Pericardium fibroblast (primary cell): ENCODE measurements at places on chromosomes 4 and X. TPM values are rescaled to one million over a fixed set of nuclear protein-coding genes. Genes with fewer than 3 reads are reported as not detected.

Gene GPC3
- total RNA-seq: 32.3 and 39.1 TPM in 2 replicates

Gene EDA
- 3.1 and 4.1 TPM in 2 replicates for total RNA-seq

Gene ARSJ
- total RNA-seq: 12.4 and 15.2 TPM in 2 replicates

Gene NAP1L2
- not detected in 2 replicates for total RNA-seq

Gene F11
- not detected in 2 replicates for total RNA-seq

Gene FABP2
- not detected in 2 replicates for total RNA-seq

Gene MAGEA2
- not detected in 2 replicates for total RNA-seq

Gene NALF2
- total RNA-seq: 0.09 TPM in 1 of 2 replicates, not detected in the other

Gene ZNF674
- total RNA-seq: 0.60 and 3.6 TPM in 2 replicates

Gene CYTL1
- 1.5 and 12.2 TPM in 2 replicates for total RNA-seq

Gene DCLK2
- 1.8 and 2.2 TPM in 2 replicates for total RNA-seq

Gene COMMD8
- 18.4 and 39.7 TPM in 2 replicates for total RNA-seq

Gene NR3C2
- 0.09 and 0.12 TPM in 2 replicates for total RNA-seq

Gene ITIH6
- total RNA-seq: not detected in 2 replicates

Gene PABPC5
- 1.8 and 2.8 TPM in 2 replicates for total RNA-seq

Gene COX7B2
- not detected in 2 replicates for total RNA-seq

Gene SFRP2
- total RNA-seq: 1.4 and 11.3 TPM in 2 replicates

Gene HNRNPH2
- total RNA-seq: 39.7 and 45.3 TPM in 2 replicates

Gene RHOH
- 0.17 TPM in 1 of 2 replicates, not detected in the other for total RNA-seq

Gene CTAG1B
- not detected in 2 replicates for total RNA-seq

Gene RHOXF2
- total RNA-seq: not detected in 2 replicates

Gene SLC6A8
- total RNA-seq: 22.1 and 24.0 TPM in 2 replicates

Gene IQSEC2
- 11.7 and 25.5 TPM in 2 replicates for total RNA-seq

Gene CC2D2A
- total RNA-seq: 17.2 and 26.9 TPM in 2 replicates

Gene VCX3B
- total RNA-seq: not detected in 2 replicates
